ENCODE measurements at places on chromosomes 6 and 20. TPM values are rescaled to one million over a fixed set of nuclear protein-coding genes. Genes with fewer than 3 reads are reported as not detected.

- DNase-seq: no peak
Measured at GRCh38 chr20:8427419-8428040, 295.5 kb downstream of the PLCB1 start.

DNA sequence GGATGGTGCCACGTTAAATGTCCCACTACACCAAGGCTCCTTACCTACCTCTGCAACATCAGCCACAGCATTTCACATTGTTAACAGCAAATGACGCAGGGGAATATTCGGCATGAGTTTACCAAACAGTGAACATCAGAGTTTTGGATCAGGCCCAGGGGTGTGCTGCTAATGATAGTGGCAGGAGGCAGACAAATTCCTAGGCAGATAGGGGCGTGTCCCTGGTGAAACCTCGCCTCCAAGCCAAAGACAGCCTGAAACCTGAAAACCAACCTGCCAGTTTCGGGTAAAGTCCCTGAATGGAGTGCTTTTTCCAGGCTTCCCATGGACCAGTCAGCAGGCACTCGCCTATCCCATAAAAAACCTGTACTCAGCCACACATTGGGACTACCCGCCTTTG, 133.6 kb downstream of the SH3BGRL2 start:
- no peak for DNase-seq

NKX2-4 gene
- total RNA-seq: not detected

KHDC1 gene
- 22.3 TPM for total RNA-seq

DNA sequence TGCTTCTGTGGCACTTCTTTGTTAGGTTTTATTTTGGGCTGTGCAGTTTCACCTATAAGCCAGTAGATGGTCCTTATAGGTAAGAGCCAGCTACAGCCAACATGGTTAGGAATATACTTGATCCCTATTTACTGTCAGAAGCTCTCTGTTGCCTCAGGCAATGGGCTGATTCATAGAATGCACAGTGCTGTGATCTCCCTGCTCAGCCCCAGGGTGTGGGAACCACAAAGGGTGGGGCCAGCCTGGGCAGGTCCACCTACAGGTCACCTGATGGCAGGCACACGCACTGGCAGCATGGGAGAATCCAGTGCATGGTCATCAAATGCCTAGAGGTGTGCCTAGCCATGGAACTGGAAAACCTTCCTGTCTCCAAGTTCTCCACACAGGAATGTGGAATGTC, 191.9 kb downstream of the MOXD1 start:
- DNase-seq: no peak

RBPJL gene
- total RNA-seq: not detected

CGAS gene
- total RNA-seq: 0.42 TPM

GRCh38 chr6:163408352-163408991, 6.0 kb upstream of the QKI start:
- DNase-seq: no peak

DNA sequence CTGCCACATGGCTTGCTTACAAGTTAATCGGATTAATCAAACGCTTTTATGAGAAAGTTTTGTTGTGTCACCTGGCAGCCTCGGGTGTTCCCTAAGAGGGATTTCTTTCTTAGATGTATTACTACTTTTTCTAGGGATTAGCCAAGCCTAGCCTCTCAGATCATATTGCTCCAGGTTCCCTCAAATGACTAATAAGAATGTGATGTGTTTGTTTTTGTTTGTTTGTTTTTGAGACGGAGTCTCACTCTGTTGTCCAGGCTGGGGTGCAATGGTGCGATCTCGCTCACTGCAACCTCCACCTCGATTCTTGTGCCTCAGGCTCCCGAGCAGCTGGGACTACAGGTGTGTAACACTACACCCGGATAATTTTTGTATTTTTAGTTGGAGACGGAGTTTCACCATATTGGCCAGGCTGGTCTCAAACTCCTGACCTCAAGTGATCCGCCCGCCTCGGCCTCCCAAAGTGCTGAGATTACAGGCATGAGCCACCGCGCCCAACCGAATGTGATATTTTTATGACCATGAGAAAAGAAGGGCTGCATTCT, 977 bp downstream of the HMGN4 start:
- DNase-seq: no peak

LY6G6F gene
- total RNA-seq: not detected

HLA-DQB2 gene
- 7.2 TPM for total RNA-seq

GRCh38 chr6:18861204-18861603, 474.1 kb downstream of the RNF144B start:
- no peak for DNase-seq

- DNase-seq: no peak
Measured at GRCh38 chr6:16136621-16137450, 8.0 kb downstream of the MYLIP start.

DNA sequence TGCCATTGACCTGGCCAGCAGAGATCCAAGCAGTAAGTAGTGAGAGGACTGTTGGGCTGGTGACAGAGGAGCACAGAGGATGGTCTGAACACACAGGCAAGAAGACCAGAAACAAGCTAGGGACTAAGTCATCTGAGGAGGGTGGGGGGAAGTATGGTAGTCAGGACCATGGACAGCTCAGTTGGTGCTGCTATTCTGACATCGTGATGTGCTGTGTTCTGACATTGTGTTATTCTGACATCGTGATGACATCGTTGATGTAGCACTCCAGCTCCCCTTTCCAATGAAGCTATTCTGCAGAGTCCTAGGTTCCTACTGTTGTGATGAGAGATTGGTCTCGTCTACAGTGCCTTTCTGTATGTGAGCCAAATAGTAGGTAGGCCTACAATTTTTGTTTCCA, 28.7 kb downstream of the CFAP206 start:
- peak; percentile 72 for DNase-seq

DNA sequence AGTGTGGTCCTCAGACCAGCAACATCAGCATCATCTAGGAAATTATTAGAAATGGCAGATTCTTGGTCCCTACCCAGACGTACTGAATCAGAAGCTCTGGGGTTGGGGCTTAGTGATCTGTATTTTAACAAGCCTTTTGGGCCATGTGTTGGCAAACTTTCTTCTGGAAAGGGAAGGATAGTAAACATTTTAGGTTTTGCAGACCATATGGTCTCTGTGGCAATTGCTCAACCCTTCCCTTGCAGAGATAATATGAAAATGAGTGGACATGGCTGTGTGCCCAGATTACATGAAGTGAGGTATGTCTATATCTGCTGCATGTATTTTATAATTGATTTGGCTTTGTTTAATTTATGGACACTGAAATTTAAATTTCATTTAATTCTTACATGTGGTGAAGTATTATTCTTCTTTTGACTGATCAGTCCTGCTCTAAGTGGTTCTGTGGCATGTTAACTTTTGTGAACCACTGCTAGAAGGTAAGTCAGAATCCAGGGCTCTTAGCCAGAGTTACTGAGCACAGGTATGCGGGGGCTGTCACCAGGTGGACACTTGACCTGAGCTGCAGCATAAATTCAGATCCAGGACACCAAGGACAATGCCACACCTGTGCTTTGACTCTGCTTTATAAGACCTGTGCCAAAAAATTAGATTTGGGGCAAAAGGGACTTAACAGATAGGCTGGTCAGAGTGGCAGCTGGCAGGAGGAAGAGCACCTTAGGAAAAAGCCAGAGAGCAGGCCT, 43.2 kb downstream of the LY86 start:
- no peak for DNase-seq

COX4I2 gene
- not detected for total RNA-seq

DNA sequence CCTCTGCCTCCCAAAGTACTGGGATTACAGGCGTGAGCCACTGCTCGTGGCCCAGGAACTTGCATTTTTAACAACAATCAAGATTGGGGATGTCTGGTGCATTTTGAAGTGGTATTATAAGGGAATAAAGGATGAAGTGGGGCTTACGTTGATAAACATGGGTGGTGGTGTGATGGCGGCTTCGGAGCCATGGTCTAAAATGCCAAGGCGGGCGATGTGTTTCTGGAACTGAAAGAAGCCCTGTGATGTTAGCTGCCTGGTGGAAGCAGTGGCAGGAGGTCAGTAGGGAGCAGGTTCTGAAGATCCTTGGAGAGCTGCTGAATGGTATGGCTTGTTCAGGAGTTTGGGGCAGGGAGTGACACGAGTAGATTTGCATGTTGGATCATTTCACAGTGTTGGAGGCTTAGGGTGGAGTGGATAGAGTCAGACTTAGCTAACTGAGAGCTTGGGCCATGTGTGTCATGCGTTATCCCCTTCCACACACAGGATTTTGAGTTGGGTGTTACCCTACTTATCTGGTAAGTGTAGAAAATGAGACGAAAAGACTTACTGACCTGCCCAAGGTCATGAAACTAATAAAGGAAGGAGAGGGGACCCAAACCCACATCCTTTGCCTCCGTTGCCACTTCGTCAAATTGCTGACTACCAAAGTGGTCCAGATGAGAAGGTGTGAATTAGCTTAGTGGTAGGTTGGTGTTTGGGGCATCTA, 1.5 kb downstream of the NELFCD start:
- DNase-seq: no peak

SYCP2L gene
- total RNA-seq: 1.3 TPM

- peak; percentile 1 for DNase-seq
Measured at GRCh38 chr6:118240878-118241528, 307.1 kb upstream of the PLN start.

BFSP1 gene
- not detected for total RNA-seq

DNA sequence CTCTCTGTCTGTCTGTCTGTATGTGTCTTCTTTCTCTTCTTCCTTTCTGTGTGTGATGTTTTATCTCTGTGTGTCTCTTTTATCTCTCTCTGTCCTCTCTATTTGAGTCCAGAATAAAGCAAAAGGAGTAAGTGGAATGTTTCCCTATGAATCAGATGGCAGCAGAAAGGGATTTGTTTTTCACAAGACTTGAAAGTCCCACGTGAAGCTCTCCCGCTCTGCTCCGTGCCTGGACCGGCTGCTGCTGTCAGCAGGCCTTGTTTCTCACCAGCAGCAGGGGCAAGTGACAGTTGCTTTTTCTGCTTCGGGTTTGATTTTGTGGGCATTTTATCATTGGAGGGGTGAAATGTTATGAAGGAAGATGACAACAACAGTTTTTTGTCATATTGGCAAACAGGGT, 212.7 kb downstream of the PACRG start:
- no peak for DNase-seq

GRCh38 chr20:52172392-52173047, 19.1 kb downstream of the ZFP64 start:
- DNase-seq: no peak

DNA sequence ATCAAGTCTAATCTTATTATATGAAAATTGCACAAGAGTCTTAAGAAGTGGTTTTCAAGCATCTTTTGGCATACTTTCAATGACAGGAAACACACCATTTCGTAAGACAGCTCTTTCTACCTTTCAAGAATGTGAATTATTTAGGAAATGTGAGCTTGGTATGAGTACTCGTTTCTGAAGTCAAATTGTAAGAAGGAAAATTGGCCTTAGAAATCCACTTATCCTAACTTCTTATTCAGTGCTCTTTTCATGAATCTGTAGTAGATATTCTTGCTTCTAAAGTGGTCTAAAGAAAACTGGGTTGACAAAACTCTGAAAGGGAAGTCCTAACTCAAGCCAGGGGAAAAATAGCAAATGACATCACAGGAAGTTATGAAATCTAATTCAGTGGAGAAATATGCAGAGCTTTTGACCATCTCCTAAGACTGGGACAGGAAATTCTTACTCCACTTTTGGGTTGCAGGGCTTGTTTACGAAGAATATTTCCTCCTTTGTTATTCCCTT, 38.5 kb upstream of the OGFRL1 start:
- peak; percentile 59 for DNase-seq

MYMX gene
- not detected for total RNA-seq

GRCh38 chr20:50344232-50345071, 153.8 kb downstream of the CEBPB start:
- DNase-seq: peak; percentile 8

GRCh38 chr6:19772891-19773290, 64.3 kb upstream of the ID4 start:
- DNase-seq: peak; percentile 26

- no peak for DNase-seq
Measured at GRCh38 chr20:62123450-62124118, 1.3 kb downstream of the LSM14B start.

- peak; percentile 58 for DNase-seq
Measured at GRCh38 chr20:2093159-2093781, 8.4 kb upstream of the STK35 start.

- DNase-seq: no peak
Measured at GRCh38 chr6:121886223-121886830, 450.9 kb downstream of the GJA1 start.

All from OCI-LY7 (cell line).